ENCODE measurements at places on chromosomes 1 and 21.
A peak's percentile ranks its signal among the peaks of the same experiment; 100 is the strongest.

- DNase-seq = no peak
Measured at GRCh38 chr21:32331444-32332305, 33.0 kb downstream of the MRAP start.

DNA sequence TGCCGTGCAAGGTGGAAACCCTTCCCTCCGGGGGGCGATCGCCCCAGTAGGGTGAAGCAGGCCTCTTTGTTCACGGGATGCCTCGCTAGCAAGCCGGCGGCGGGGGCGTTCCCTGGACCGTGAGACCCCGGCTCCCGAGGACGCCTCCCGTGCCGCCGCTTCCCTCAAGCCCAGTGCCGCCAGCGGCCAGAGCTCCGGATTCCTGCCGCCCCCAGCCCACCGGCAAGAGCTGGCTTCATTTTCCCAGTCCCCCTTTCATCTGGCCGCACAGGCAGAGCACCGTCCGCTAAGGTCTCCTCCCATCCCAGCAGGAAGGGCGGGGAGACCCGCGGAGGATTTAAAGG, 16.3 kb downstream of the IER5 start:
- peak; percentile 44 for DNase-seq

- no peak for DNase-seq
Measured at GRCh38 chr1:206672011-206672688, 12.6 kb upstream of the MAPKAPK2 start.

DNA sequence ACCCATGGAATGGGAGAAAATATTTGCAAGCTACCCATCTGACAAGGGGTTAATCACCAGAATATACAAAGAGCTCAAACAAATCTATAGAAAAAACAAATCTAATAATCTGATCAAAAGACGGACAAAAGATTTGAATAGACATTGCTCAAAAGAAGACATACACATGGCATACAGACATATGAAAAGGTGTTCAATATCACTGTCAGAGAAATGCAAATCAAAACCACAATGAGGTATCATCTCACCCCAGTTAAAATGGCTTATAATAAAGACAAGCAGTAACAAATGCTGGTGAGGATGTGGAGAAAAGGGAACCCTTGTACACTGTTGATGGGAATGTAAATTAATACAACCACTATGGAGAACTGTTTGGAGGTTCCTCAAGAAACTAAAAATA, 600.9 kb downstream of the SMYD3 start:
- no peak for DNase-seq

DNA sequence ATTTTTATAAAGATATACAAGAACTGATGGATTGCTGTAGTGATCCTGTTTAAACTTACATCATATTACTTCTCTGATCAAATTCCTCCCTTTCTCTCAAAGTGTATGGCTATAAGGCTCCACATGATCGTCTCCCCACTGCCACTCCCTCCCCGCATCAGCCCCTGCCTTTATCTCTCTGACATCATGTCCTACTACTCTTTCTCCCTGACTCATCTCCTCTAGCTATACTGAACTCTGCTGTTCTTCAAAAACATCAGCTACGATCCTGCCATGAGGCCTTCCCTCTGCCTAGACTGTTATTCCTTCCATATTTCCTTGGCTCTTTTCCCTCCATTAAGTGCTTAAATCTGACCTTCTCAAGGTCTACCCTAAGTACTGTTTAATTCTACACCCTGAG, 22.8 kb downstream of the HFM1 start:
- no peak for DNase-seq

DNA sequence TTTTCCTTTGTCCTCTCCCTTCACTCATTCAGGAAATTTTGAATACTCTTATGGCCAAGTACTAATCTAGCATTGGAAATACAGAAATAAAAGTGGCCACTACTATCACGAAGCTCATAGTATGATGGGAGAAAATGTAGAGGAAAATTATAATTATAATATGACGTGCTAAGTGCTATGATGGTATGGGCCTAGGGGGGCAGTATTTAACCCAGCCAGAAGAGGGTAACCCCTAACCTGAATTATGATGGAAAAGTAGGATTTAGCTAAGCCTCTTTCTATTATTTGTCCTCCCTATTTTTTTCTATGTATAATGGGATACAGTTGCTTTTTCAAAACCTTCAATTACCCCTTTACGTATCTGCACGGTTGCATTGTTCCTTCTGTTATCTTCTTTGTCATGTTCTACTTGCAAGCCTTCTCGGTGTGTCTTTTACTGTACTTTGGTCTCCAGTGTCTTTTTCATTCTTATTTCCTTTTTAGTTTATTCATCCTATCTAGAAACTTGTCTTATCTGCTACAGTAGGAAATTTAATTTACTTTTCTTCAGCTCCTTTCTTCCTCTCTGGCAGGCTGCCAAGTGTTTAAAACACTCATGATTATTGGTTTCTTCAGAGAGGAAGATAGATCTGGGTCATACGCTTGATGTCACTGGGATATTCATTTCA, 88.8 kb upstream of the GPR52 start:
- DNase-seq = no peak

GRCh38 chr1:104121271-104121670, 371.6 kb downstream of the AMY1C start:
- no peak for DNase-seq

DNA sequence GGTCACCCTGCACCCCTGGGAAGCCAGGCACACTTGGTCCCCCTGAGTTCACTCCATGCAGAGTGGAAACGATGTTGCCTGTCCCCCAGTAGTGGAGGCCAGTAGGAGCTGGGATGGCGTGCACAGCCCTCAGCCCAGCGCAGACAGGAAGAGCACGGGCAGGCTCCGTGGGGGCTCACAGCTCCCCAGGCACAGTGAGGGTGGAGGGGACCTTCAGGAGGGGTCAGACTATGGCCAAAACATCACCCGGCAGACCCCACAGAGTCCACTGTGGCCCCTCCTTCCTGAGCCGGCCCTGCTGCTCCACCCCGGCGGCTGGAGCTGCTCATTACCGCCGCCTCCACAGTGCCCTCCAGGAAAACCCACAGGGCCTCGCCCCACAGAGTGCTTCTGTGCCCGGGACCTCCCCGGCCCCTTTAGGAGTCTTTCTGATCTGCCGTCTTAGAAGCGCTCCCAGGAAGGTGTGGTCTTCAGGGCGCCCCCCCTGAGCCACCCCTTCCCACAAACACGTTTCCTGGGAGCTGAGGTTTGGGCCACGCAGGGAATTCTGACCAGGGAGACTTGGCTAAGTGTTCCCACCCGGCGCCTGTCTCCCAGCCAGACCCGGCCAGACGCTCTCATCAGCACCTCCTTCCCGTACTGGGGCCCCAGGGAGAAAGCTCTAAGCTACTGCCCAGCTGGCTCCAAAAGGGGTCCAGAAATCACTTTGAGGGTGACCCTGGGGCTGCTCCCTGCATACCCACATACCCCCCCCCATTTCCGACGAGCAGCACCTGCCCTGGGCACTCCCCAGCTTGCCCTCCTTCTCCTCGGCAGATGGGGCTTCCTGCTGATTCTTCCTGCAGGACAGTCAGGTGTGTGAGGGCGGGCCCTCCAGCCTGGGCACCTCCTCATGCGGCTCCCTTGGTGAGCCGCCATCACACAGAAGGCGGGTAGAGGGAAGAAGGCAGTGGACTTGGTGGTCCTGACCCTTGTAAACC, 38.8 kb downstream of the RIPK4 start:
- no peak for DNase-seq

DNA sequence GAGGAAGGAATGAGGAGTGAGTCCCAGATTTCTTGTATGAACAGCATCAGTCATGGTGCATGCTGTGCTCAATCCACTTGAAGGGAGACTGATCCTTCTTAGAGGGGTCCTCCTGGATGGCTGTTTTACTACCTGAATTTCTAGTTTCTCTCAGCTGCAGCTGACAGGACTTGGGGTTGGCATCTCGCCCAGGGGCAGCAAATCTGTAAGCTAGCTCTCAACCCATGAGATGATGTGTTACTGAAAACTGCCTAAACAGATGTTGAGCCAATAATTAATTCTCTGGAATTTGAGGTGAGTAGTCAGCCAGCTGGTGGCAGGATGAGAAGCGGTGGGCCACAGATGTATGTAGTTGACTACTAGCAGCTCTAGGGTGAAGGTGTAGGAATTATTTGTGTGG, 19.6 kb downstream of the BACH1 start:
- DNase-seq = no peak

DNA sequence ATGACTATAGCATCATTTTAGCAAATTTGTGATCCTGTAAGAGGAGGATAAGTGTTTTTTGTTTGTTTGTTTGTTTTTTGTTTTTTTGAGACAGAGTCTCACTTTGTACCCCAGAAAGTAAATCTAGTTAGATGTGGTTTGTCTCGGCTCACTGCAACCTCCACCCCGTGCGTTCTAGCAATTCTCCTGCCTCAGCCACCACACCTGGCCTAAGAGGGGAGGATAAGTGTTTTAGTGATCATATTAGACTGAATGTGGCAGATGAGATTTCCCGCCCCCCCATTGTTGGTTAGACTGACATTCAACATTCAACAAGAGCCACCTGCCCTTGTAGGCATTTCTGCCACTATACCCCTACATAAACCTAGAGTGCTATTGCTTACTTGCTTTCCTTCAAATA, 98.5 kb downstream of the OSBPL9 start:
- DNase-seq = no peak

GRCh38 chr1:71462247-71462646, 381.4 kb upstream of the ZRANB2 start:
- no peak for DNase-seq

DNA sequence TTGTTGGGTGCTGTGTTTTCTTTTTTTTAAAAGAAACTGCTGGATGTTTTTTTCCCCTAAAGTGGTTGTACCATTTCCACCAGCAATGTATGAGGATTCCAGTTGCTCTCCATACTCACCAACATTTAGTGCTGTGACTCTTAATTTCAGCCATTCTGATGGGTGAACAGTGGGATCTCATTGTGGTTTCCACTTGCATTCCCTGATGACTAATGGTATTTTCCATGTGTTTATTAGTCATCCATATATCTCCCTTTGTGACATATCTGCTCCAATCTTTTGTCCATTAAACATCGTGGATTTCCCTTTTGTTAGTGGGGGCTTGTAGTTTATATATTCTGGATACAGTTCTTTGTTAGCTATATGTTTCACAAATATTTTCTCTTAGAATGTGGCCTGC, 206.0 kb downstream of the CAMTA1 start:
- DNase-seq = no peak

- no peak for DNase-seq
Measured at GRCh38 chr1:181440510-181440909, 42.8 kb upstream of the CACNA1E start.

DNA sequence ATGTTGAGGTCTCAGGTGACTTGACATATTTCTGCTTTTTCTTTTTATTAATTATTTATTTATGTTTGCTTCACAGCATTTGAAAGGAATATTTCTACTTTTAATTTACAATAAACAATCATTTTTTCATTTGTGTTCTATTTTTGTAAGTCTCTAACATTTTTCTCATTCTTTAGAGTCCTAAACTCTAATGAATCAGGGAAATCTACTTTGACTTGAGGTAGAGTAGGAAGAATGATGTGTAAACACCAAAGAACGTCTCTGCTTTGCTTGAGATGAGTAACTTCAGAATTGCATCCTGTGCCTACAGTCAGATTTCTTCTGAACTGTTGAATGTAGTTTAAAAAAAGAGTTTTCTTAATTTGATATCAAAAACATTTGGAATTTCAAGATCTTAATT, 65.2 kb downstream of the CNST start:
- DNase-seq = no peak

- no peak for DNase-seq
Measured at GRCh38 chr1:223708001-223708359, 4.4 kb upstream of the CAPN2 start.

GRCh38 chr1:67713057-67713846, 28.3 kb downstream of the GADD45A start:
- DNase-seq = no peak

GRCh38 chr1:111656086-111657017, 36.8 kb downstream of the RAP1A start:
- no peak for DNase-seq

- DNase-seq = no peak
Measured at GRCh38 chr1:185156288-185156853, 382 bp downstream of the TRMT1L start.

DNA sequence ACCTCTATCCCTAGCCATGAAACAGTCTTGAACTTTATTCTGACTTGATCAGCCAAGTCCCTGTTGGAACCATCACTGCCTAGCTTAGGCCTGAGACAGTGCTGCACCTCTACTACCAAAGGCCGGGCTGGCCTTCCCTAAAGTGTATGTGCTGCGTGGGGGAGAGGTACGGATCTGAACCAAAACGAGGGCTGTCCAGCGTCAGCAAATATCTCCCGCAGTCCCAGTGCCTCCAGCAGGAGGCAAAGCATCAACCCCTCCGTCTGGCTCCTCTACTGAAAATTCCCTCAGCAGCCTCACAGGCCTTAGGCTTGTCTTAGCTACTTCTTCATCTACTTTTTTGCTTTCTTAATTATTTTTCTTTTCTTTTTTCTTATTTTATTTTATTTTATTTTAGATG, 33.3 kb upstream of the KIF26B start:
- DNase-seq = no peak

DNA sequence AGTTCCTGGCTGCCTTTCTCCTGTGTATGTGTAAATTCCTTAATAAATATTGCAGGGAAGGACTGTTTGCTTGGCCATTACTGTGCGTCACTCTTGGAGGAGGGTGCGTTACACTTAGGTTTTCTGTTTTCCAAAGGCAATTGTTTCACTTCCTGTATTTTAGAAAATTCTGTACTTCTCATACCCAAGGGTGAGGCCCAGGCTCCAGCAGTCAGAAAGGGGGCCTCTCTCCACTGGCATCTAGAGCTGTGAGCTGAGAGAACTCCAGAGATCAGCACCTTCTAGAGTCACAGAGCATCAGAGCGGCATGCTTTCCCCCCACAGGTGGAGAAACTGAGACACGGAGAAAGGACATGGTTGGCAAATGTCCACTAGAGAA, 27.0 kb upstream of the ZFP69B start:
- DNase-seq = no peak

- DNase-seq = no peak
Measured at GRCh38 chr1:187985145-187985896, 1156.6 kb downstream of the PLA2G4A start.

- DNase-seq = no peak
Measured at GRCh38 chr1:47468709-47469389, 31.0 kb downstream of the FOXD2 start.

DNA sequence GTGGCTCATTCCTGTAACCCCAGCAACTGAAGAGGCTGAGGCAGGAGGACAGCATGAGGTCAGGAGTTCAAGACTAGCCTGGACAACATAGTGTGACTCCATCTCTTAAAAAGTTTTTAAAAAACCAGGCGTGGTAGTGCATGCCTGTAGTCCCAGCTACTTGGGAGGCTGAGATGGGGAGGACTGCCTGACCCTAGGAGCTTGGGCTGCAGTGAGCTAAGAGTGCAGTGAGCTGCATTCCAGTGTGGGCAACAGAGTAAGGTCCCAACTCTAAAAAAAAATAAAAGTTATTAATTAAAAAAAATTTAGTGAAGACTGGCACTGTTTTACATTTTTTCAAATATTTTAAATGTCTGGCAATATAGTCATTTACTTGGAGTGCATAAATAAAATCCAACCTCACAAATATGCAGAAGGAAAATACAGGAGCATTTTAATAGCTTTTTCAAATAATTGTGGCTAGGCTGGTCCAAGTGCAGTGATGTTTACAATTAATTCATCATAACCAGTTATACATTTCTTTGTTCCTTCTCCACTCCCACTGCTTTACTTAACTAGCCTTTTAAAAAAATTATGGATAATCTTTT, 10.8 kb downstream of the ZBTB8OS start:
- DNase-seq = no peak

- DNase-seq = peak; percentile 11
Measured at GRCh38 chr1:25771221-25772114, 28.5 kb upstream of the SELENON start.
